ENCODE measurements at places on chromosomes 11 and 22.

GRCh38 chr11:10429526-10429925 is 25.5 kb upstream of the AMPD3 start:
- no peak for DNase-seq

DNA sequence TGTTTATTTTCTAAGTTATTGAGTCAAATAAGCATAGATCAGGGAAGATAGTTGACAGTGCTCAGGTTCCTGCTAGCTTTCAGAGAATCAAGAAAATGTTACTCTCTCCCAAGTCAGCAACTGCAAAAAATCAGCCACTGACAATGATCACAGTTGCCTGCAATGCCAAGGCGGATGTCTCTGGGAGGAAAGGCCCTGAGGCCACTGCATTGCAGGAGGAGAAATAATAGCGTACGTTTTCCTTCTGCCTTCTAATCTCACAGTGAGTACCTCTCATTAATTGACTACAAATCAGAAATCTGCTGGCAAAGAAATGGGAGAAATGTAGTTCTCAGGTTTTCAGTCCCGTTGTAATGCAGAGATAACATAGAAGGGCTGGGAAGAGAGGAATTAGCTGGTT is 54.0 kb upstream of the SPON1 start:
- no peak for DNase-seq

DNA sequence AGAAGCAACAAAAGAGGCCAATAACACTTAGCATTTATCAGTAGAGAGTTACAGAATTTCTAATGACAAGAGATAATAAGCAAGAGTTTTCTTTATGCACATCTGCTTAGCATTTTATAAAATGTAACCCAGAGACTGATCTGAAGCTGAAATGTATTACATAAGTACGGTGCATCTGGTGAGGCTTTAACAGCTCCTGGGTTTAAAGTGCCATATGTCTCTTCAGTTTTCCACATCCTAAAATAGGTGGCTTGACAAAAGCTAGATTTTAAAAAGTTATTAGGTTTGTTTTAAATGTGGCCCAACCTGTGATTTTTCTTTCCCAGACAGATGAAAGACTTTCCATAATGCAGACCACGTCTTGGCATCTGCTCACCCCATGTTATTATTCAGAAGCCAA is 620.7 kb upstream of the ARHGAP42 start:
- DNase-seq = no peak

- DNase-seq = no peak
Measured at GRCh38 chr11:60631944-60632343, 67.5 kb upstream of the MS4A8 start.

DNA sequence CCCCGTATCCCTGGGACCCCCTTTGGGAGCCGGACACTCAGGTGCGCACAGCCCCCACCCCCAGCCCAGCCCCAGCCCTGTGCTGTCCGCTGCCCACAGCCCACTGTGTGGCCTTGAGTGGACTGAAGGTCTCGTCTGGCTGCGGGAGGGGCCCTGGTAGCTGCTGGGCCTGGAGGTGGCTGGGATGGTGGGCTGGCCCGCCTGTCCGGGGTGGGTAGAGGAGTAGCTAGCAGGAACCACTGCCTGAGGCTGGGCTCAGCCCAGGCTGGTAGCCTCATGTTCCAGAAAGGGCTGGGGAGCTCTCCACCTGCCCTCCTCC is 4.6 kb upstream of the MUC6 start:
- DNase-seq = no peak

GRCh38 chr11:75388386-75389275 is 10.7 kb upstream of the RPS3 start:
- peak; percentile 79 for DNase-seq

DNA sequence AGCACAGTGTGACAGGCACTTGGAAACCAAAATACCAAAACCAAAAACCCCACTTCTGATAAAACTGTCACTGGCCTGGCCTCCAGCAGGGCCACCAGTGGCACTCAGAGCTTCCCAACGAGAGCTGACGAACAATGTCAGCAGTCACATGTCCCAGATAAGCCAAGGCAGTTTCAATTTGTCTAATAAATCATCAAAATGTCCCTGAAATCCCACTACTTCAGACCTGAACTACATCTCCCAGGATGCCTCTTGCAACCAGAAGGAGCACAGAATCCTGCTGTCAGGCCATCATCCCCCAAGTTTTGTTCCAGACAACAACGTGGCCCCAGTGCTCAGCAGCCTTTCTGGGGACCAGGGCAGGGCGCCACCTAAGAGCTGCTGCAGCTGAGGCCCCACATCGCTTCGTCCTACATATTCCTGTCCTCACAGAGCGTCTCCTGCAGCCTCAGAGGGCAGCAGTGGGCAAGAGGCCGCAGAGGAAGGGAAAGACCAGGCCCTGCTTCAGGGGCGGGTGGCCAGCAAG is 25.1 kb downstream of the LRFN4 start:
- DNase-seq = peak; percentile 71

DNA sequence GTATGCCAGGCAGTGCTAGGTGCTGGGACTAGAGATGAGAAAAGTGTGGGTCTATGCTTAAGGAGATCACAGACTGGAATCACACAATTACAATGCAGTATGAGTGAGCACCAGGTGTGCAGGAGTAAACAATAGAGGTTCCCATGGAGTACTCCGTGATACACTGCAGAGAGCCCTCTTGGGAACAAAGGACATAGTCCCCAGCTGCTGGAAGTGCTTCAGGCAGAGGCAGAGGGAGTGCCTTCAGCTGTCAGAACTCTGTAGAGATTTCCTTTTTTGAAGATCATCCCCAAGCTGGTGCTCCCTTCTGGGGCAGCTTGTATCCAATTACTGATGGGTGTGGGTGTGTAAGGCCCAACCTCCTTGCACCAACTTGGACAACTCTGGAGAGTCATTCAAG is 143.5 kb upstream of the PLET1 start:
- peak; percentile 28 for DNase-seq

- DNase-seq = no peak
Measured at GRCh38 chr11:79304599-79305212, 136.1 kb downstream of the TENM4 start.

DNA sequence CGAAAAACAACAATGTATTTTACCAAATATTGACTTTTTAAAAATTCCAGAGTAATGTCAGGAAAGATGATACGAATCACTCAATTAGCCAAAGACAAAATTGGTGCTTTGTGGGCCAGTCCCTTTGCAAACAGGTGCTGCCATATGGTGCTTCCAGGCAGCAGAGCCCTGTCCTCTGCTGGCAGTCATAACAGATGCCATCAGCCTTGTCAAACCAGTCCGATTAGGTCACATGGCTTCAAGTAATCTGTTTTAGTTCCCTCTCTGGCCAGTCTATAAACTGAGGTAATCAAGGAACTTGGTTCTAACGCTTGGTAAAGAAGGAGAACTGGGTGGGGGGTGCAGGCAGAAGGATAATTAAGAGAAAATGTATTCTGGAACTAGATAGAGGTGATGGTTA is 49.1 kb upstream of the CAPRIN1 start:
- DNase-seq = no peak

- no peak for DNase-seq
Measured at GRCh38 chr11:27041141-27041899, 705 bp downstream of the BBOX1 start.

DNA sequence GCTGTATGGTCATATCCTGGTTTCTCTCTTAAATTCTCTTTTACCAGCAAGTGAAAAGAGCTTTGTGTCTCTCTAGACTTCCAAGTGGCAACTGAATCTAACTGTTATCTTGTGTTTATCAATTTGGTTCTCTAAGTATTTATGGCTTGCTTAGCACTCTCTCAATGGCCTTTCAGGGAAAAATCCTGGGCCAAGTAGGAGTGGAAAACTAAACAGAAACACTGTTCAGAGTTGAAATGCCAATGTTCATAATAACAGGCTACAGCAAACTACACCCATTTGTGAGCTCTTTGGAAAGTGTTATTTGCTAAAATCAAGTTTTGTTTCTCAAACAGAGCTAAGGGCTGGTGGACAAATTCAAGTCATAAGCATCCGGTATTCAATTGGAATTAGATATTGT is 10.1 kb downstream of the MMP12 start:
- DNase-seq = no peak

All from DMS79 (cell line).